ENCODE measurements at places on chromosomes 11 and 22. TPM values are rescaled to one million over a fixed set of nuclear protein-coding genes. Genes with fewer than 3 reads are reported as not detected.

SYT8 gene
- 0.39 TPM for polyA plus RNA-seq

OR5L1 gene
- not detected for polyA plus RNA-seq

TLCD5 gene
- polyA plus RNA-seq, result 18.8 TPM

TMEM138 gene
- polyA plus RNA-seq, result 42.0 TPM

FKBP2 gene
- polyA plus RNA-seq, result 102 TPM

OR8D4 gene
- not detected for polyA plus RNA-seq

ZNF214 gene
- 12.3 TPM for polyA plus RNA-seq

CREB3L1 gene
- 16.6 TPM for polyA plus RNA-seq

DNA sequence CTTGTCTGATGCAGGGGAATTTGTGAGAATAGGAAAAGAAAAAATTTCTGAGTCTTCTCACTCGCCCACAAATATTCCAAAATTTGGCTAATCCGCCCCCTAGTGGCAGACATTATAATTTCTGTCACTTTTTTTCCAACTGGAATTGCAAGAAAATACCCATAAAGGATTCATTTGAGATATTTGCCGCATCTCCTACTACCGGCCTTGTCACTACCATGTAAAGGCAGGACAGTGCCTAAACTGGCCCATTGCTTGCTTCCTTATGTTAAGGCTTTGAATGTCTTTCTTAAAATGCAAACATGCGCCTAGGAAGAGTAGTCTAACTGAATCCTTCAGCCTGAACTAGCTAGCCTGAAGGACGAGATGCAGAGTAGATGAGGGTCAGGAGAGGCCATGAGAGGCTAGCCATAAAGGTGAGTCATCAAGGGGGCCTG, 9.3 kb upstream of the CEP295 start:
- peak; percentile 31 for DNase-seq

DNA sequence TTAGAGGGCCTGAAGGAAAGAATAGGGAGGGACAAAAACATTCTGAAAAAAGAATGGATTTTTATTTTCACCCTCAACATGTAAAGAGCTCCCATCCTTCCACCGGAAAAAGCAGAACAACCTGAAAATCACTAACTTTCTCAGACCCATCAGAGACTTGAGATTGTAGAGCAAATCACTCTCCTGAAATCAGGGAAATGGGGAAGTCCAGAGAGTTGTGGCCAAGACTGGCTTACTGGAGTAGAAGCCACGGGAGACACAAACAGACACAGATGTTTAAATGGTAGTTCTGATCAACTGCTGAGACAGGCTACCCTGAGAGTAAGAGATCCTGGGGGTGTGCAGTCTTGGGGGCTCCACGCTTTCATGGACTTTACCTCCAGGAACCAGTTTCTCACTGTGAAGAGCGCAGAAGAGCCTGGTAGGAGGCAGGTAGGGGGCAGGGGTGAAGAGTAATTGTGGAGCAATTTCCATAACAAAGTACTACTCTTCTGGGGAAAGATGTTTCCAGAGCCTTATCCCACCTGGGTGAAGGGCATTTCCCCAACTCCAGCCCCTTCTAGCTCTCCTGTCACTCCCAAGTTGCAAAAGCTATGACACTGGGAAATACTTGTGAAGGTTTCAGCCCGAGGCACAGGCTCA, 47.1 kb downstream of the ASCL2 start:
- DNase-seq, result no peak

- no peak for DNase-seq
Measured at GRCh38 chr11:130904380-130904779, 11.9 kb downstream of the SNX19 start.

DNA sequence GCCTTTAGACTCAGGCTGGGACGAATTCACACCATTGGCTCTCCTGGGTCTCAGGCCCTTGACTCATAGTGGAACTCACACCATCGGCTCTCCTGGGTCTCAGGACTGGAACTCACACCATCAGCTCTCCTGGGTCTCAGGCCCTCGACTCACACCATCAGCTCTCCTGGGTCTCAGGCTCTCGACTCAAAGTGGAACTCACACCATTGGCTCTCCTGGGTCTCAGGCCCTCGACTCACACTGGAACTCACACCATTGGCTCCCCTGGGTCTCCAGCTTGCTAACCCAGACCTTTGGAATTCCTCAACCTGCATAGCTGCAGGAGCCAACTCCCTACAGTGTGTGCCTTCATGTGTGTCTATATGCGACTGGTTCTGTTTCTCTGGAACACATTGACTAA, 56.7 kb downstream of the SHISAL1 start:
- no peak for DNase-seq

DNA sequence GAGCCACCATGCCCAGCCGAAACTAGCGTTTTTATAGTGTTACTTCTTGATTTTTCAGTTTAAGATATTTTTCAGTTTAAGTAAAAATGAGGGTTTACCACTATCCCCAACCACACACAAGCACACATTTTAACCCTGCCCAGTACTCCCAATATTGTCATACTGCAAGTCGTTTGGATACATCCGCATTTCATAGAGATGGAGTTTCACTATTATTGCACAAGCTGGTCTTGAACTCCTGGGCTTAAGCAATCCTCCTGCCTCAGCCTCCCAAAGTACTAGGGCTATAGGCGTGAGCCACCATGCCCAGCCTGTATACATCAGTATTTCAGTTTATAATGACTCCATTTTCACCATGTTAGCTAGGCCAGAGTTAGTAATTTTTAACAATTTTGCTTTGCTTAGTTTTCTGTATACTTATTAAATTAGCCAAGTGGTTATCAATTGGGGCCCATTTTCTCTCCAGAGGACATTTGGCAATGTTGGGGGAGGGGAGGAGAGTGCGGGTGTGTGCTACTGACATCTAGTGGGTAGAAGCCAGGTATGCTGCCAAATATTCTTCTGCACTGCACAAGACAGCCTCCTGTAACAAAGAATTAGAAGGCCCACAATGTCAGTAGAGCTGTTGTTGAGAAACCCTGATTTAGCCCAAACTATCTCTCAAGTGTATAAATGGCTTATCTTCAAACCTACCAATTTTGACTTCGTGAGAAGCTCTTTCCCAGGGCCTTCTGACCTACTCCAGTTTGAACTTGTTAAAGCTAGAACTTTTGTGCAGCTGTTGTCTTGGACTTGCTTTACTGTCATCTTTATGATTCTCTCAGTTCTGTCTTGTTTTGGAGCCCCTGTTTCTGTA, 7.3 kb downstream of the USP47 start:
- DNase-seq, result no peak

DNA sequence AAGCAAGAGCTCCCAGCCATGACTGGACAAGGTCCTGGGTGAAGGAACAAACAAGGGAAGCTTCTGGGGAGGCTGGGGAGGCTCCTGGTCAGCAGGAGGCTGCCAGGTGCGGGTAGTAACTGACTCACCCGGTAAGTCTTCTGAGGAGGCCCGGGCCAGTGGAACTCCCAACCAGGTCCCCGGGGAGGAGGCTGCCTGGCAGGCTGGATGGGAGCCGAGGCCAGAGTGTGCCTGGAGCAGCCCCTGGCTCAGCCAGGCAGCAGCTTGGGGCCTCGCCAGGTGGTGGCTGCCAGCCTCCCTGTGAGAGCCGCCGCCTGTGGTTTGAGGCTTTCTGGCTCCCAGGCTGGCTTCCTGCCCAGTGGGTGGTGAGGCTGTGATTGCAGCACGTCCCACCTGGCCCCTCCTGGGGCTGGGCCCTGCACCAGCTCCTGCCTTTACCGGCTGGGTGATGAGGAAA, 46.2 kb downstream of the IGF2 start:
- DNase-seq, result no peak

DNA sequence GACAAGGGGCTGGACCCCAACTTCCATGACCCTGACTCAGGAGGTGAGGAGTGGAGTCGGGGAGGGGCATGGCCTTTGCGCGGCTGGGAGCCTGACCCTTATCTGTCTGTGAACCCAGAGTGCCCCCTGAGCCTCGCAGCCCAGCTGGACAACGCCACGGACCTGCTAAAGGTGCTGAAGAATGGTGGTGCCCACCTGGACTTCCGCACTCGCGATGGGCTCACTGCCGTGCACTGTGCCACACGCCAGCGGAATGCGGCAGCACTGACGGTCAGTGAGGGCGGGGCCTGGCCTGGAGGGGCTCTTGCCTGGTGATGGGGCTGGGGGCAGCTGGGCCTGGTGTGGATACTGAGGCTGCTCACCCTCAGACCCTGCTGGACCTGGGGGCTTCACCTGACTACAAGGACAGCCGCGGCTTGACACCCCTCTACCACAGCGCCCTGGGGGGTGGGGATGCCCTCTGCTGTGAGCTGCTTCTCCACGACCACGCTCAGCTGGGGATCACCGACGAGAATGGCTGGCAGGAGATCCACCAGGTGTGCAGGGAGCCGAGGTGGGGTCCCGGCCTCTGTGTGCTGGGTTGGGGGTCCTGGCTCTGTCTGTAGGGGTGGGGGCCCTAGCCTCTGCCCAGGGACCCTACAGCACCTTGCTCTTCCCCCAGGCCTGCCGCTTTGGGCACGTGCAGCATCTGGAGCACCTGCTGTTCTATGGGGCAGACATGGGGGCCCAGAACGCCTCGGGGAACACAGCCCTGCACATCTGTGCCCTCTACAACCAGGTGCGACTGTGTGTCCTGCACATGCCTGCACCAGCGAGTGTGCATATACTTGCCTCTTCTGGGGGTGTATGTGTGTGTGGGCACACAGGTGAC, 6.3 kb downstream of the SHANK3 start:
- no peak for DNase-seq

- no peak for DNase-seq
Measured at GRCh38 chr11:120738516-120739046, 227.0 kb downstream of the GRIK4 start.

DNA sequence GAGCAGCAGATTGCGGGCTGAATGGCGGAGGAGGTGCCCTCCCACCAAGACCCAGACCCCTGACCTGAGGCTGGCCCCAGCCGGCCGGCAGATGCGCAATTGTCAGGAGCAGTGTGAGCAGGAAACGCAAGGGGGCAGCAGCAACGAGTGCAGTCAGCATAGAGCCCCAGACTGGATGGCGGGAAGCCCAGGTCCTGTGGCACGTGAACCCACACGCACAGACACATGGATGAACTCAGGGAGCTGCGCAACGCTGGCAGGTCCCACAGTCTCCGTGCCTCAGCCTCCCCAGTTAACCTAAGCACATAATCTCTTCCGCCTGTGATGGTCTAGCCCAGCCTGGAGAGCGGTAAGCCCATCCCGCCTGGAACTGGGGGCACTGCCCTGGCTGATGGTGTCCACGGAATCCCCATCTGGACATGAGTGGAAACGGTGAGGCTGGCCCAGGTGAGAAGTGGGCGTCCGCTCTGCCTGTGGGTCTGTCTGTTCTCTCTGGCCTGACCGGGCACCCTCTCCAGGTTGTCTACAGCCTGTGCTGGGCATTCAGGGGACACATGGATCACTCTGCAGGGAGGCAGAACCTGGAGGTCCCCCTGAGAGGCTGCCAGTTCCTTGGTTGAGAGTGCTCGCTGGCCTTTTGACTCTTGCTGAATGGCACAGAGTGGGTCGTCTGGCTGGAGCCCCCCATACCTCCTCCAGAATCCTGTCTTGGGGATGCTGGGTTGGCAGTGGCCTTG, 626 bp upstream of the TBX10 start:
- DNase-seq, result no peak
